ENCODE measurements at places on chromosomes 6 and 20. TPM values are rescaled to one million over a fixed set of nuclear protein-coding genes. Genes with fewer than 3 reads are reported as not detected.
A peak's percentile ranks its signal among the peaks of the same experiment; 100 is the strongest.

- no peak overlapping the region for H3K4me3 ChIP-seq
- H3K27me3 ChIP-seq: no peaks in the 10 kb centered on the region
- no peak for DNase-seq
- no peaks in the 10 kb centered on the region for H3K4me1 ChIP-seq
Measured at GRCh38 chr6:127952831-127953230, 52.0 kb upstream of the THEMIS start.

DNA sequence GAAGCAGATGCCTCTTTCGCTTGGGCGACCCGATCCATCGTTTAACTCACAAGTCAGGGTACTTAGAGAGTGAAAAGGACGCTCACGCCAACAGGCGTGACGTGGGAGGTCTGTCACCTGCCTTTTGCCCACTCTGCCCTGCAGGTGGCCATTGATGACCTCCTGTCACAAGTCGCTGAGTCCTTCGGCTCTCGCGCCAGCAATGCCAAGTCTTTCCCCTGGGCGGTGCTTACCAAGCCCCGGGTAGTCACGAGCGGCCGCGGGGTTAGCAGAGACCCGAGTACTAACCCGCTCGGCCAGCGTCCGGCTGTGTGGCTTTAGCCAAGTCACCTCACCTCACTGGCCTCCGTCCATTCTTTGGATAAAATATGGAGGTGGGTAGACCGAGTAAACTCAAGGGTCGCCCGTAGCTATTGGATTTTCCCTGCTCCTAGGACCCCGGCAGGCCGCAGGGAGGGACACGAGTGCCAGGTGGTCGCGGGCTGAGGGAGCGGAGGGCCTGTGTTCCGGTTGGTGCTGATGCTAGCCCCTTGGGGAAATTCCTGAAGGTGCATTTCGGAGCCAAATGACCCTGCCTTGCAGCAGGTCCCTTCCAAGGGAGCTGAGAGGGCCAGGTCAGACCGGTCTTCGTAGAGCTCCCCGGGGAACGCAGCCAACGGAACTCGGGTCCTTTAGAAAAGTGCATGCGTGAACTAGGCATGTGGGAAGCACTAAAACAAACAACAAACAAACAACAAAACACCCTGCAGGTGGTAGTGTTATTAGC is 668 bp downstream of the PKIB start:
- DNase-seq: no peak
- H3K27me3 ChIP-seq: no peaks in the 10 kb centered on the region
- no peak overlapping the region for H3K27ac ChIP-seq
- H3K4me1 ChIP-seq: no peaks in the 10 kb centered on the region

GRCh38 chr6:11460837-11461661 is 76.5 kb upstream of the TMEM170B start:
- H3K4me1 ChIP-seq: no peaks in the 10 kb centered on the region
- no peaks in the 10 kb centered on the region for H3K27me3 ChIP-seq
- no peak for DNase-seq
- H3K27ac ChIP-seq: no peak overlapping the region
- H3K36me3 ChIP-seq: no peaks in the 10 kb centered on the region

GRCh38 chr6:73309785-73310502 is 44.1 kb downstream of the DPPA5 start:
- DNase-seq: no peak
- H3K4me3 ChIP-seq: peak overlapping the region; percentile 38
- H3K36me3 ChIP-seq: no peaks in the 10 kb centered on the region
- H3K4me1 ChIP-seq: peaks cover 23% of the 10 kb centered on the region
- no peaks in the 10 kb centered on the region for H3K27me3 ChIP-seq
- no peak overlapping the region for H3K27ac ChIP-seq

GRCh38 chr6:165059032-165059431 is 250.4 kb downstream of the C6orf118 start:
- no peaks in the 10 kb centered on the region for H3K4me1 ChIP-seq
- no peak for DNase-seq
- H3K36me3 ChIP-seq: no peaks in the 10 kb centered on the region
- H3K27me3 ChIP-seq: no peaks in the 10 kb centered on the region
- no peak overlapping the region for H3K4me3 ChIP-seq

GRCh38 chr6:135066397-135066796 is 11.8 kb upstream of the HBS1L start:
- DNase-seq: no peak
- no peak overlapping the region for H3K4me3 ChIP-seq
- no peaks in the 10 kb centered on the region for H3K4me1 ChIP-seq

- DNase-seq: no peak
- peaks cover 44% of the 10 kb centered on the region for H3K36me3 ChIP-seq
- H3K27me3 ChIP-seq: no peaks in the 10 kb centered on the region
- no peak overlapping the region for H3K4me3 ChIP-seq
Measured at GRCh38 chr6:157194110-157194509, 129.2 kb downstream of the TMEM242 start.

DNA sequence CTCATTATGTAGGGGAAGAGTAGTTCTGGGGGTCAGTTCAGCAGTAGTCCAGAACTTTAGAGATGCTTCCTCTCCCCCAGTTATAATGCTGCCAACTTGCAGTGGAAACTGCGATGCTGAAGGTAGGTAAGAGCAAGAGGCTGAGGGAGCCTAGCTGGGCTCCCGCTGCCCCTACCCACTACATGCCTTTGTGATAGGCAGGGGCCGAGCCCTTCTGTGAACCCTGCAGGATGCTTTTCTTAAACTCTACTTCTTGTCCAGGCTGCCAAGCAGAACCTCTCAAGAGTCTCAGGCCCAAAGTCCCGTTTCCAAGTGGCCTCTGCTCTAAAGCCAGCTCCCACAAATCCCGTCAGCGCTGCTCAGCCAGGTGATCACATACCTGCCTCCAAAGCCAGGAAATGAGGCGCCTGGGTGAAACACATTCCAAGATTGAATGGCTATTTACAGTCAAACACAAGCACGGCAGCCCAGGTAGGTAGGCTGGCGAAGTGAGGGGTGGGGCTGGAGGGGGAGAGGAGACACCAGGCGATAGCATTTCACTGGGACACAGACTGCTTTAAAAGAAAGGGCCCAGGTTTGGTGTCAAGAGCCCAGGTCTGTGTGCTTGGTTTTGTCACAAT is 150.7 kb downstream of the CD24 start:
- no peak overlapping the region for H3K27ac ChIP-seq
- no peak for DNase-seq
- no peaks in the 10 kb centered on the region for H3K27me3 ChIP-seq
- H3K36me3 ChIP-seq: no peaks in the 10 kb centered on the region
- H3K4me3 ChIP-seq: no peak overlapping the region

DNA sequence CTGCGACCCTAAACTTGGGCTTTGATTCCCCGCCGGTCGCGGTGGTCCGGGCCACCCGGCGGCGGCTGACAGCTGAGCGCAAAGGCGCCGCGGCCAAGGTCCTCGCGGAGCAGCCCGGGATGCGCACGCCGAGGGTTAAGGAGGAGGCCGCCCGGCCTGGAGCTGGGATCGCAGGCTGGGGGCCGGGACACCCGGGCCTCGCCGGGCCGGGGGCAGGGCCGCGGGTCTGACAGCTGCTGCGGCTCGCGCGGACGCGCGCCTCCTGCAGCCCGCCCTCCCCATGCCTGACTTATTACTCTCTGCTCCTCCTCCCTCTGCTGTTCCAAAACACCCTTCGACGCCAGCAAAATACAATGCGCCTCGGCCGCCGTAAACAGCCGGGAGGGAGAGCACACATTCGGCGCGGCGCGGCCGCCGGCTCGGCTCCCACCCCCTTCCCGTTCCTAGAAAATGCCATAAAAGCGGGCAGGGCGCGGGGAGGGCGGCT is 746 bp downstream of the BACH2 start:
- peak overlapping the region; percentile 74 for H3K4me3 ChIP-seq
- no peaks in the 10 kb centered on the region for H3K27me3 ChIP-seq
- H3K27ac ChIP-seq: peak overlapping the region; percentile 87
- peak; percentile 78 for DNase-seq

- no peaks in the 10 kb centered on the region for H3K36me3 ChIP-seq
- H3K27me3 ChIP-seq: no peaks in the 10 kb centered on the region
- H3K4me3 ChIP-seq: no peak overlapping the region
- H3K27ac ChIP-seq: no peak overlapping the region
- peaks cover 34% of the 10 kb centered on the region for H3K4me1 ChIP-seq
- DNase-seq: no peak
Measured at GRCh38 chr20:62409931-62410745, 3.1 kb upstream of the CABLES2 start.

- H3K36me3 ChIP-seq: no peaks in the 10 kb centered on the region
- H3K4me3 ChIP-seq: no peak overlapping the region
- DNase-seq: no peak
- H3K27ac ChIP-seq: no peak overlapping the region
Measured at GRCh38 chr6:143026696-143027449, 33.8 kb upstream of the AIG1 start.

DNA sequence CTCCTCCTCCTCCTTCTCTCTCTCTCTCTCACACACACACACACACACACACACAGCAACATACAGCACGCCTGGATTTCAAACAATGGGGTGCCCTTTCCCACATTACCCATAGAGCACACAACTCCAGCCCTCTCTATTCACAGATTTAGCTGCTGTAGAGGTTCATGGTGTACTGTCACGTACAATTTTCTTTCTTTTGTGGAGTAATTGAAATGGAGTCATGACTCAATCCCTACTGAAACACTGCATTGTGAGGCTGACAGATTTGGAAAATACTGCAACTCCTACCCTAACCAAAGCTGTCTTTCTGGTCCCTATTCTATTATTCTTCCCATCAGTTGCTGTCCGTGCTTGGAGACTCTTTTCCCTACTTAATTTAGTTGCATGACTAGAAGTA is 166.9 kb downstream of the EDN1 start:
- H3K27ac ChIP-seq: no peak overlapping the region
- no peaks in the 10 kb centered on the region for H3K27me3 ChIP-seq

DNA sequence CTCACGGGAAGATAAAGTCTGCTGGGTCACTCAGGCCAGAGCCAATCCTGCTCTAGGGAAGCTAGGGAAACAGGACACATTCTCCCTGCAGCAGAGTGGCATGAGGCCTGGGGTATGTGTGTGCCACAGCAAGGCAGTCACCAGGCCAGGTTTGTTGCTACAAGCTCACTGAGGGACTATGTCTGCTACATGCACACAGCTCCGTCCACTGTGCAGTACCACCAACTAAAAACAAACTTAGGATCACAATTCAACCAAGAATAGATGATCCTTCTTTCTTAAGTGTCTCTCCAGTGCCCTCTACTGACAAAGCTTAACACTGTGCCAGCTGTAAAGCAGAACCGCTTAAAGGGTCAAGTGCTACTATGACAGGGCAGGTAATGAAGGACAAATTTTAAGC is 192.5 kb downstream of the PTPRK start:
- no peak for DNase-seq
- H3K27me3 ChIP-seq: no peaks in the 10 kb centered on the region

DNA sequence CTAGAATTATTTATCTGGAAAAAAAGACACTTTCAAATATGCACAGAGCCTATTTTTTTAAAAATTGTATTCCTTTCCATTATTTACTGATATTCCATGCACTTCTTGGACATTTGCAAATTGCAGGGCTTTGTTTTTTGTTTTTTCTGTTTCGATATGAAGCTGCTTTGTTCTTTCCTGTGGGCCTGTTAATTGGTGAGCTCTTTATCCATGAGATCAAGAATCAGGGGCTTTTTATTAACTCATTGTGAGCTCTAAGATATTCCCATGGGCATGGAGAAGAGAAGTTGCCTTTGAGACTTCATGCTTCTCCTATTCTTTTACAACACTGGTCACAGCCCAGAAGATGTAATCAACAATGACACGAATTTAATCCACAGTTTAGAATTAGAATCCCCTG is 145.1 kb downstream of the SAMD5 start:
- no peak overlapping the region for H3K27ac ChIP-seq
- H3K36me3 ChIP-seq: no peaks in the 10 kb centered on the region
- peaks cover 16% of the 10 kb centered on the region for H3K4me1 ChIP-seq
- no peak overlapping the region for H3K4me3 ChIP-seq
- H3K27me3 ChIP-seq: no peaks in the 10 kb centered on the region

DNA sequence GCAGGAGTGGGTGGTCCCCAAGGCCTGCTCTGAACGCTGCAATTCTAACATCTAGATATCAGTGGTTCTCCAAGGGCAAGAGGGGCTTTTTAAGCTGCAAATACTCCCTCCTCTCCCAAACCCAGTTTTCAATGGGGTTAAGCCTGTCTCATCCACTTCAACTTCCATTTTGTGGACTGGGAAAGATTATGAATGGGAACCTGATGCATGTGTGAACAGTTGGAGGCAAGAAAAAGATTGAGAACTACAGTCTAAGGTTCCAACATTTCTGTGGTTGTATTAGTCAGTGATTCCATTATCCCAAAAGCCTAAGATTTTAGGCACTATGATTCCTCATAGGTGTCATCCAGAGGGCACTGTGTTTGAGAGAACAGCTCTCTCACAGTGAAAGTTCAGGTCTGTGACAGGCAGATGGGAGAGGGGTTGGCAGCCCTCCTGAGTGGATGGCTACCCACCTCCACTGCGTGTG is 53.7 kb downstream of the HNF4A start:
- DNase-seq: no peak
- H3K4me1 ChIP-seq: no peaks in the 10 kb centered on the region
- H3K4me3 ChIP-seq: no peak overlapping the region
- peaks cover 5% of the 10 kb centered on the region for H3K27me3 ChIP-seq
- no peak overlapping the region for H3K27ac ChIP-seq

DNA sequence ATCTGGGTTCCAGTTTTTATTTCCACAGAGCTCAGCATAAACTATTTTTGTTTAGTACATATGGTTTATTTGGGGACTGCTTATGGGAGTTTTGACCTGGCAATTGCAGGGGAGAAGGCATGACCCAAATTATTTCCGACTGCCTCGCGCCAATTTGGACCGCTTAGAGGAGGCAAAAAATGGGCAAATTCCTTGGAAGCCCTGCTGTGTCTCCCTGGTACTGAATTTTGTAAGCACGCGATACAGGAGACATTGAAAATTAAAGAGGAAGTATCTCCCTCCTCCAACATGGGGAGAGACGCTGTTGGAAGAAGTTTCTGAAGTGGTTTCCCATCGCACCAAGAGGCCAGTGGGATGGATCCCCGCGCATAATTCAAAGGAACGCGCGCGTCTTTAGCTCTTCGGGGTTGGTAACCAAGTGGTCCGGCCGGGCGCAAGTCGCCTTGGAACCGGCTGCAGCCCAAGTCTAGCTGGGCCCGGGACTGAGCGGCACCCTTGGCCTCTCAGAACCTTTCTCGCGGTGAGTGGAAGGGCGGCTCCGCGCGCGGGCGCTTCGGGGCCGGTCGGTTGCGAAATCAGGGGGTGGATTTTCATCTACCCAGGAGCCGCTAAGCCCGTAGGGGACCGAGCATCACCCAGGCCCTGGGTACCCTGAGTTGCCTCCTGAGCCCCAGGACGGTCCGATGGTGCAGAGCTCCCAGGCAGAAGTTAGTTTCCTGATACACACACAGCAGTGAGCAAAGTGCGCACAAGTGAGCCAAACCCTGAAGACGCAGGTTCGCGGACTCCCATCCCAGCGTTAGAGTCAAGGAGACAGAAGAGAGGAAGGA is 6.2 kb downstream of the NKX2-2 start:
- peaks cover 41% of the 10 kb centered on the region for H3K27me3 ChIP-seq
- H3K4me1 ChIP-seq: peaks cover 49% of the 10 kb centered on the region
- H3K27ac ChIP-seq: no peak overlapping the region
- DNase-seq: no peak
- no peak overlapping the region for H3K4me3 ChIP-seq
- no peaks in the 10 kb centered on the region for H3K36me3 ChIP-seq

NOP56 gene
- total RNA-seq: 47.1 TPM

RPN2 gene
- total RNA-seq: 126 TPM

SLC32A1 gene
- not detected for total RNA-seq

AKAP12 gene
- 40.1 TPM for total RNA-seq

SMOC2 gene
- 10.8 TPM for total RNA-seq

HLA-DOA gene
- total RNA-seq: 2.6 TPM

SLC26A8 gene
- not detected for total RNA-seq

PACSIN1 gene
- 5.6 TPM for total RNA-seq

INSM1 gene
- not detected for total RNA-seq
